ENCODE measurements at places on chromosomes 12 and 14.
A peak's percentile ranks its signal among the peaks of the same experiment; 100 is the strongest.

DNA sequence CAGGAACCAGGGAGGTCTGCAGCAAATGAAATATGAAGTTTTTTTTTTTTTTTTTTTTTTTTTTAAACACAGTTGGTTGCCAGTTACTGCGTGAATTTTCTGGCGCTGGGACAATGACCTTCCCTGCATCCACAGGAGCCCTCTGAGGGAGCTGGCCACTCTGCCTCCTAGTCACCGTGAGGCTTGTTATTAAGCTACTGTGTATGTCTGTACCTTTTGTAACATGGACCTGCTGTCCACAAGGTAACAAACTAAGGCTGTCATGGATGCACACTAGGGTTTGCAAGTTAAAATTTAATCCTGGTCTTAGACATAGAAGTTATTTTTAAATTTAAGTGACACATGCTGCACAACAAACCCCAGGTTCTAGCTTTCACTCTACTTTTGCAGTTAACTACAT is 211.0 kb downstream of the SSPN start:
- DNase-seq: no peak

DNA sequence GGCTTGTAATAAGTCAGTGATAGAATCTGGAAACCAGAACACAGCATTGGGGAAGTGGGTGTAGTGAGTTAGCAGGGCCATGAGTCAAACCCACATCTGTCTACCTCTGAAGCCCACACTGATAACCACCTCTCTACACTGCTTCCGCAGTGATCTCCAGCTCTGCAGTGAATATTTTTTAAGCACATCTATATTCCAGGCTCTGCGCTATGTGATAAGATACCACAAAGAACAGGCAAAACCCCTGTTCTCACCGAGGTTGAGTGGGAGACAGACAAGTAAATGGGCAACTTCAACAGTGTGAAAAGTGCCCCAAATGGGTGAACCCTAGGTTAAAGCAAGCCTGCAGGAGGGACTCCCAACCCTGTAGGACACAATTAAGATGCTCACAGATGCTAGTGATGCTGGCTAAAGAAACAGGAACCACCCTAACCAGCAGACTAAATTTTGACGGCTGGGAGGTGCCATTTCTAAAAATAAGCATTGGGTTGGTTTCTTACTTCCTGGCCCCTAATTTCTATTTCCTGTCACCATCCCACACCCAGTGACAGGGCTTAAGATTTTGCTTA is 375.0 kb downstream of the DPF3 start:
- no peak for DNase-seq

DNA sequence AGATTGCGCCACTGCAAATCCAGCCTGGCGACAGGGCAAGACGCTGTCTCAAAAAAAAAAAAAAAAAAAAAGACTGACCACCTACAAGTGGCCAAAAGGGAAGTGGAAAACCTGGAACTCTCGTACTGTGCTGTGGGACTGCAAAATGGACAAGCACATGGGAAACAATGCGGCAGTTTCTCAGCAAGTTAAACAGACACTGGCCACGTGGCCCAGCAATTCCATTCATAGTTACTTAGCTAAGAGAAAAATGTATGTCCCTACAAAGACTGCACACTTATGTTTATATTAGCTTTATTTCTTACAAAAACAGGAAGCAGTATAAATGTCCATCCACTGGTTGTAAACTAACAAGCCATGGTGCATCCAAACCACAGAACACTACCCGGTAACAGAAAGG is 5.6 kb downstream of the CHFR start:
- no peak for DNase-seq

DNA sequence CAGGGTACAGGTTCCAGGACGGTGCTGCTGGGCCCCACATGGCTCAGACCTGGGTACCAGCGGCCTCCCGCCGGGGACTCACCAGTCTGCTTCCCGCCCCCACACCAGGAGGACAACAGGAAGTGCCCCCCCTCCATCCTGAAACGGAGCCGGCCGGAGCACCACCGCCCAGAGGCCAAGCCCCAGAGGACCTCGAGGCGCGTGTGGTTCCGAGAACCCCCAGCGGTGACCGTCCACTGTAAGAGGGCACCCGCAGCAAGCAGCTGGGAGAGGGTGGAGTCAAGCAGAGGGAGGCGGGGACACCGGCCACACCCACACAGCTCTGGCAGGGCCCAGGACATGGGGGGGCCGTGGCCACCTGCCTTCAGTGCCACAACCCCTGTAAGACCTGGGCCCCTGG is 8.1 kb downstream of the C14orf180 start:
- DNase-seq: no peak

GRCh38 chr12:95002754-95003153 is 743 bp downstream of the NDUFA12 start:
- no peak for DNase-seq

DNA sequence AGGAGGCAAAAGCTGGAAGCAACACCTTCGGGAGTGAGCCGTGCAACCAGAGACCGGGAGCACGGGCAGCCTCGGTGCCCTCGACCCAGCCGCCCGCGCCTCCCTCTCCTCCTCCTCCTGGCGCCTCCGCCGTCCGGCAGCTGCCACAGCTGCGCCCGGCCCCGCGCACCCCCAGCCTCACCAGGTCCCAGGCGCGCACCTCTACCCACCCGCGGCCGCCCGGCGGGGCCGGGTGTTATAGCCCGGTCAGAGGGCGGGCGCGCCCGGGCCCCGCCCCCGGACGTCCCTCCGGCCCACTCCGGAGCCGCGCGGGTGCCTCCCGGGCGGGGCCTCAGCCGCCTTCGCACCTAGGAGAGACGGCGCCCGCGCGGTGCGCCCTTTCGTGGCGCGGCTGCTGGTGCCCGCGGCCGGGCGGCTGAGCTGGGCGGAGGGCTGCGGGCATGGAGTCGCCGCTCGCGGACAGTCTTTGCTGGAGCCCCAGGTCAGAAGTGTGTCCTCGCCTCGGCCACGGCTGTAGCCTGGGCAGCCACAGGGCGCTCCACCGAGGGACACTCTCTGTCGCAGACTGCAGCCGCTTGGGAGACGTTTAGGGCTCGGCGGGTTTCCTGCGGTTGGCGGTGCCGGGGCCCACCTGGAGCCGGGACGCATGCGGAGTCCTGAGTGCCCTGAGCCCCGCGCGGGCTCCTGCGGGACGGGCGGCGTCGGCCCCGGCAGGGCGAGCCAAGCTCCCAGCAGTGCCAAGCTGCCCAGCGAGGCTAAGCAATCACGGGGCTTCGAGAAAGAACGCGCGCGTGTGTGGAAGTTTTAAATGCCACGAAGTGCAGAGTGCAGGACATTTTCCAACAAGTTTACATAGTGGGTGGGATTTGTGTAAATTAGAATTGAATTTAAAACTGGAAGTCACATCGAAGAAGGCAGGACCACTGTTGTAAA is at the start of gene CPM:
TSS of gene CPM (minus strand) at position 211 of the 933 bp plus-strand sequence. CDS start 334 bp downstream, outside the sequence.
- peak; percentile 54 for DNase-seq

DNA sequence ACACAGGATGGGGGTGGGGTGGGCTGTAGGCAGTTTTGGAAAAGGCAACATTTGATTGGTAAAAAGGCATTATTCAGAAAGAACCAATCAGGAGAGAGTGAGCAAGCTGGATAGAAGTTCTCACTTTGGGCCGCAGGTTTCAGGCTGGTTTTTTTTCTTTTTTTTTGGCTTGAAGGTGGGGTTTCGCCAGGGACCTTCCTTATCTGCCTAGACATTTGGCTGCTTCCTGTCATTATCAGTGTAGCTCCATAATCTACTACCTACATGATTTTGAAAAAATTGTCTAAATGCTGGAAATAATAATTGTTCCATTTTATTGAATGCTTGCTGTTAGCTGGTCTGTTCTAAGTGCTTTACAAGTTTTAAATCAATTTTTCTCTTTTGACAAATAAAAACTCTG is 649.0 kb downstream of the TMTC2 start:
- no peak for DNase-seq

- no peak for DNase-seq
Observed at GRCh38 chr14:77058117-77058516, 29.6 kb upstream of the IRF2BPL start.

- no peak for DNase-seq
Observed at GRCh38 chr12:47813511-47814196, 6.0 kb downstream of the HDAC7 start.

GRCh38 chr12:104514092-104514810 is 57.5 kb downstream of the CHST11 start:
- DNase-seq: no peak

DNA sequence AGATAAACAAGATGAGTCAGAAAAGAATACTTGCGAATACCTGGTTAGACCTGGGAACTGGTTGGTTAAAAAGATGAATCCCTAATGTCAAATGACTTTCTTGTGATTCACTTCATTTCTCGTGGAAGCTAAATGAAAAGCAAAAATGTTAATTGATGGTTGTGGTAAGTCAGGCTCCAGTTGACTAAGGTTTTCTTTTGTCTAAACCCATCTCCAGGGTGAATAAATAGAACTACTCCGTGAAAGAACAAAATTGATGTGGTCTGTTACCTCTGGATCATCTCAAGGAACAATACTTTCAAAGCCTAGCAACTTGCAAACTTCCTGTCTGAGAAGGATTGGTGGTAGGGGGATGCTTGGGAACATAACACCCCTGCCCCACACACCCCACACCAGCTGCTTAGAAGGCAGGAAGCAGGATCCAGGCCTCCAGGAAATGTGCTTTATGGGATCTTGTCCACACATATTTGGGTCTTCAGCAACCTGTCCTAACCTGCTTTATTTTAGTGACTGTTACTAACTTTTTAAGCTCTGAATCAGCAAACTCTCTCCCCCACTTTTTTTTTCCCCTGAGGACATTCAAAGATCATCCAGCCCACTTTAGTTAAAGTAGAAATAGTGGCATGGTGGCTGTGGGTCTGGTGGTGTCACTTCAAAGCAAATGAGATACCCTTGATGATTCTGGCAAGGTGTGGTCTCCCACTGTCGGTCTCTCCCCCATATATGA is 60.4 kb upstream of the PTHLH start:
- no peak for DNase-seq

- DNase-seq: no peak
Observed at GRCh38 chr14:88668448-88669116, 105.7 kb downstream of the ZC3H14 start.

- no peak for DNase-seq
Observed at GRCh38 chr12:116336542-116337065, 59.1 kb upstream of the MED13L start.

DNA sequence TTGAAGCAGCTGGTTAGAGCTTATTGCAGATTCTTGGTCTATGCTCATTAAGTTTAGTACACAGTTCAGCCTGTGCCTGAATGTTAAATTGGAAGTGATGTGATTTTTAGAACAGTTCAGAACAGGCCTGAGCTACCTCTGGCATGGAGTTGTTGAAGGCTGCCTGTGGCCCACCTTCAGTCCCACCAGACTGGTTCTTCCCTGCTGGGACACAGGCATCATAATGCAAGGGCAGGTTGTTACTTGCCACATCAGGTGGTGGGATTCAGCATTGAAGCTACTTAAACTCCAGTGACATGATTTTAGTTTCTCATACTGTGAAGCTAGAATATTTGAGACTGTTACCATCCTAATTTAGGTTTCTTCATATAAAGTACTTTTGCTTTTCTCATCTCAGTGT is 49.4 kb downstream of the PROX2 start:
- DNase-seq: no peak

DNA sequence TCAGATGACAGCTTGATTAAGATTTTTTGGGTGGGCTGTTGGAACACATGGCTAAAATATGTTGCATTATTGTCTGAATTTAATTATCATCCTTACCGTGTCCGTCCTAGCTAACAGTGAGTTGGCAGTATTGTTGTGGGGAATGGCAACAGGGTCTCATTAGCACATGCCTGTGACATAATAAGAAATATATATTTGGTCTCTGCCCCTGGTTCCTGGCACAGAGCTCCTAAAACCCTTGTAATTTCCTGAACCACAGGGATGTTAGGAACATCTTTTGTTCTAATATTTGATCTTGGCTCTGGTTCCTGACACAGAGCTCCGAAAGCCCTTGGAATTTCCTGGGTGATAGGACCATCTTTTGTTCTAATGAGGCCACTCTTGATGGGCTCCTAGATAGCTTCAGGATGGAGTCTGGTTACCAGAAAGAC is 76.0 kb downstream of the SYNE2 start:
- no peak for DNase-seq

GRCh38 chr12:45469902-45470301 is 254.0 kb downstream of the ANO6 start:
- DNase-seq: no peak

GRCh38 chr14:104334424-104335161 is 196.2 kb downstream of the KIF26A start:
- no peak for DNase-seq

- no peak for DNase-seq
Observed at GRCh38 chr14:71625175-71625574, 307.1 kb upstream of the RGS6 start.

DNA sequence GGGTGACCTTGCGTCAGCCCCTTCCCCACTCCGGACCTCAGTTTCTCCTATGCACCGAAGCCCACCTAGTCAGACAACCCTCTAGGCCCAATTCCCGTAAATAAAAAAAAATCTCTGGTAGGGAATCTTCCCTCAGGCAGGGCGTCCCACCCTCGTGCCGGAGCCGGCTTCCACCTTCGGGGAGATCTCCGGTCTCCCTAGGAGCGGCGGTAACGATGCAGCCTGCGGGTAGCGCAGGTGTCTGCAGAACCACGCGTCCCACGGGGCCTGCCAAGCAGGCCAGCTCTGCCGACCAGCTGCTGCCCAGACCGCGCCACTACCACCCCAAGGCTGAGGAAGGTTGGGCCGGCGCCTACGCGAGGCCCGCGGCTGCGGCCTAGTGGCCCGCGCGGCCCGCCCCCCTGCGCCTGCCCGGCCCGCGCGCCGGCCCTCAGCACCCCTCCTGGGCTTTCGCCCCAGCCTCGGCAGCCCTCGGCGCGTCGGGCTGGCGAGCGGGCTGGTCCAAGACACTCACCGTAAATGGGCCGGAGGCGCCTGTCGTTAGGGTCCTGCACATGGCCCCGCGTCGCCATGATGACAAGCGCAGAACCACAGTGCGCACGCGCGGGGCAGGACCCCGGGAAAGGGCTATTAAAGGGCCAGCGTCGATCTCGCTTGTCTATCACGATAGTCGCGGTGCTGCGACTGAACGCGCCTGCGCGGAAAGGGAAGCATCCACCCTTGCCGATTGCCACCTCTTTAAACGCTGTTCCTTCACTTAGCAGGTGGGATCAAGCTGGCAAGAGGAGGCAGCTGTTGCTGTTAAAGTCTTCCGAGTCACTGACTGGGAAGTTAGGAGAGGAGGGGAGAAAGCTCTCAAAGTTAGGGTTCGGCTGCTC is at the start of gene NAA25:
TSS of gene NAA25 (minus strand) at position 582 of the 878 bp plus-strand sequence. CDS start at position 572, 10 bp downstream.
- peak; percentile 72 for DNase-seq
